ENCODE measurements at places on chromosomes 1 and 21.
A peak's percentile ranks its signal among the peaks of the same experiment; 100 is the strongest.

DNA sequence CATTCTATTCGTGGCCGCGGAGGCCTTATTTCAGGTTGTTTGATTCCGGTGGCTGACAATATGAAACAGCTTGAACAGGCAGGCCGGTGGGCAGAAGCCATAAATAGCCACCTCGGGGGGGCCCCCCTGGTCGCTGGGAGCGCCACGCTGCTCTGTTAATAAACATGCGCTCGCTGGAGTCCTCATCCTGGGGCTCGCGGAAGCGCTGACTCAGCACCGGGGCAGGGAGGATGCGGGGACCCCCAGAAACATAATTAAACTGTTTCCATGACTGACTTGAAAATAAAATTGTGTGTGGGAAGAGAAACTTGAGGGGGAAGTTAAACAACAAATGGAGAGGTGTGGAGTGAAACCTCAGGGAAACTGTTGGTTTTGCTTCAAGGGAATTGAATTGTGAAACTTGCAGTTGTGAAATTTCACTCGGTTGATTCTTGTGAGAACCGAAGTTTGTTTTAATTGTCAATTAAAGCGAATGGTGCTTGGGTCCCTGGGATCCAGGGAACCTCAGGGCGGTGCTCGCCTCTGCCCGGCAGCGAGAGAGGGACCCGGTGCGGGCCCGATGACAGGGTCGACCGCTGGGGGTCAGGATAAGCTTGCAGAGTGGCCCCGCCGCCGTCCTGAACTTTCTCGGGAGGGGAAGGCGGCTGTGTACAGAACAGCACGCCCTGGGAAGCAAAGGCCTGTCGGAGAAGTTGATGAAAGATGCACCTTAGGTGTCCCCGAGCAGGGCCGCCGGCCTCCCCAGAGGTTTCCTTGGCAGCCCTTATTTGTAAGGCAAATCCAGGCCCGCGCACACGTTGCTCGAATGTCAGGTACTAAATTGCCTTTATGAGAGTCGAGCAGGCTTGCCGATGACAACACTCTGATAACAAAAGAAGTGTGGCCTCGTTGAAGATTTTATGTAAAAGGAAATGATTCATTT, 176.9 kb upstream of the LMO4 start:
- peak; percentile 89 for DNase-seq

DNA sequence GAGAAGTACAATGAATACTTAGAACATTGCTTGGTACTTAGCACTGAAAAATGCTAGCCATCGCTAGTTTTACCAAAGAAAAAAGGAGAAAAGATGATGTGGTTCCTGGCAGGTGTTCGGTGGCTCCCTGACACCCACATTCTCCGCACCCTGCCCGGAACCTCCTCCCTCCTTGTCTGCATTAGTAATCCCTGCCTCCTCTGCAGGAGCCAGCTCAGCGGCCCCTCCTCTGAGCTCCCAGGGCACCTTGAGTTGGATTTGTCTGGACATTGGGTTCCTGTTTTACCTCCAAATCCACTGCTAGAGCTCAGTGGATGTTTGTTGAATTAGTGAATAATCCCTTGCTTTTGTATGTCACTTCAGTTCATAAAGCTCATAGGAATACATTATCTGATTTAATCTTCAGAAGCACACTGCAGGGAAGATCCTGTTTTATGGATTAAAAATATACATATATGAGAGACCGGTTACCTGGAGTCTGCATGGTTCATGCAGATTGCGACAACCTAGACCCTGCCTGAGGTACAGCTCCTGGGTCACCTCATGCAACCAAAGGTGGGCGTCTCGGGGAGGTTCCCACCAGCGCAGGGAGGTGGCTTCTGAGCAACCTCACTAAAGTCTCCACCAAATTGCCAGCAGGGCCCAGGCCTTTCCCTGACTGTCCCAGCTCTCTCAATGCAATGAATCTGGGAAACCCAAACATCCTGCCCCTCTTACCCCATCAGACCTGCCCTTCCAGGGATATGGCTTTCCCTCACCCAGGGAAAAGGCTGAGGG, 24.2 kb downstream of the PCAT6 start:
- no peak for DNase-seq

GRCh38 chr1:61208172-61208571, 125.8 kb downstream of the NFIA start:
- DNase-seq, result no peak

- DNase-seq, result no peak
These were observed 3.5 kb downstream of the MOB3C start for GRCh38 chr1:46612937-46613660.

DNA sequence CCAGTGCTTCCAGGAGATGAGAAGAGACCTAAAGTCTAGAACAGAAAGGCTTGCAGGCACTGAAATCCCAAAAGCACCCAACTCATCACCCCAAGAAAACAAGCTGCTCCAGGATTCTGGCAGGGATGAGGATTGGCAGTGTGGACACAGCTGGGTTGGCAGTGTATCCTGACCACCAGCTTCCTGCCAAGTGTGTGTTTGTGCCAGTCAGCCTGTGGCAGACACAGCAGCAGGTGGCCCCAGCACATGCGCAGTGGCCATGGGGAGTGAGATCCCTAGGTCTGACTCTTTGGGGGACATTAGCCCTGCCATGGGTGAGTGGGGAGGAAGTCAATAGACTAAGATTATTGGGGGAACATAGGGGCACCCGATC, 8.7 kb upstream of the SNAPIN start:
- DNase-seq, result no peak

GRCh38 chr1:162543228-162543627, 18.3 kb upstream of the UAP1 start:
- no peak for DNase-seq

- no peak for DNase-seq
These were observed 204.4 kb downstream of the APP start for GRCh38 chr21:25965951-25966707.

DNA sequence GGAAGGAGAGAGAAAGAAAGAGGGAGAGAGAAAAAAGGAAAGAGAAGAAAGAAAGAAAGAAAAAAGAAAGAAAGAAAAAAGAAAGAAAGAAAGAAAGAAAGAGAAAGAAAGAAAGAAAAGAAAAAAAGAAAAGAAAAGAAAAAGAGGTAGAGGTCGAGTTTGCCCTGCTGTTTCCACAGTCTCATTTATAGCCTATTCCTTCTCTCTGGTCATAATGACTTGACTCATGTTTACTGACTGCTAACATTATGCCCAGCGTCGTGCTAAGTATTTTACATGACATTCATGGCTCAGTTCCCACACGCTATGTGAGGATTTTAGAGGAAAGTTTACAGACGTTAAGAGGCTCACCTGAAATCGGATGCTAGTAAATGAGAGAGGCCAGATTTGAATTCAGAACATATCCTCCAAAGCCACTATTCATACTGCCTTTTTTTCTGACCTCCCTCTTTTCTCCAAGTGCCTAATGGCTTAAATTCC, 263.0 kb downstream of the TNR start:
- DNase-seq, result no peak

GRCh38 chr1:238469146-238469631, 578.5 kb upstream of the ZP4 start:
- DNase-seq, result no peak

DNA sequence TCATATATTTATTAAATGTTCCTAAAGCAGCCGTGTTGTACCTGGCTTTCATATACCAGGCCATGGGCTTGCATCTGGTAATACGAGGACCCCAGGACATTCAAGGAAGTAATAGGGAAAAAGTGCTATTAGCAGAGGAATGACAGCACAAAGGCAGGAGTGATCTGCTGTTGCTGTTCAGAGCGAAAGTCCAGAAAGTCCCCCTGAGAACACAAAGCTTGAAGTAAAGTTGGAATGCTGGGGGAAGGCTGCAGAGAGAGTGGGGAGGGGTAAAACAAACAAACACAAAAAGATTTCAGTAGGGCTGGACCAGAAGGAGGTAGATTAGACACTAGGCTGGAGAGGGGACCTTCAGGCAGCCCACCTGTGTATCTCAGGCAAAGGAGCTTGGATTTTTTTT, 94.6 kb upstream of the C8B start:
- no peak for DNase-seq

GRCh38 chr1:61004262-61005003, 77.9 kb upstream of the NFIA start:
- DNase-seq, result no peak

- no peak for DNase-seq
These were observed 41.3 kb downstream of the PIK3C2B start for GRCh38 chr1:204453141-204453772.

GRCh38 chr1:214540324-214540723, 11.1 kb downstream of the PTPN14 start:
- DNase-seq, result no peak

- no peak for DNase-seq
These were observed 19.6 kb downstream of the SIPA1L2 start for GRCh38 chr1:232610192-232610901.

DNA sequence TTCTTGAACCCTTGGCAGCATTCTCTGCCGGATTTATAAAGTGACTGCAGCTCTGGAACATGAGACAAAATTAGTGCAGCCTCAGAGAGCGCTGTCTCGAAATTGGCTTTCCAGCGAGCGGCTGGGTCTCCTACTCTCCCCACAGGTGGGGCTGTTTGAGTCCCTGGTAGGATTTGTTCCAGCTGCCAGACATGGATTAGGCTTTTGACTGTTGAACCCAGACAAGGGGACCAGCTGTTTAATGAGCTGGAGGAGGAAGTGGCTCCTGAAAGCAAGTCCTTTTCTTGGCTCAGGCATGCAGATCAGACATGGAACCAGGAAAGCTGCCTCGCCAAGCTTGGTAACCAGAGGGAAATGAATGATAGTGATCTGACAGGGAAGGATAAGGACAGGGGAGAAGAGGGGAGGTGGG, 69.6 kb downstream of the UBIAD1 start:
- no peak for DNase-seq

DNA sequence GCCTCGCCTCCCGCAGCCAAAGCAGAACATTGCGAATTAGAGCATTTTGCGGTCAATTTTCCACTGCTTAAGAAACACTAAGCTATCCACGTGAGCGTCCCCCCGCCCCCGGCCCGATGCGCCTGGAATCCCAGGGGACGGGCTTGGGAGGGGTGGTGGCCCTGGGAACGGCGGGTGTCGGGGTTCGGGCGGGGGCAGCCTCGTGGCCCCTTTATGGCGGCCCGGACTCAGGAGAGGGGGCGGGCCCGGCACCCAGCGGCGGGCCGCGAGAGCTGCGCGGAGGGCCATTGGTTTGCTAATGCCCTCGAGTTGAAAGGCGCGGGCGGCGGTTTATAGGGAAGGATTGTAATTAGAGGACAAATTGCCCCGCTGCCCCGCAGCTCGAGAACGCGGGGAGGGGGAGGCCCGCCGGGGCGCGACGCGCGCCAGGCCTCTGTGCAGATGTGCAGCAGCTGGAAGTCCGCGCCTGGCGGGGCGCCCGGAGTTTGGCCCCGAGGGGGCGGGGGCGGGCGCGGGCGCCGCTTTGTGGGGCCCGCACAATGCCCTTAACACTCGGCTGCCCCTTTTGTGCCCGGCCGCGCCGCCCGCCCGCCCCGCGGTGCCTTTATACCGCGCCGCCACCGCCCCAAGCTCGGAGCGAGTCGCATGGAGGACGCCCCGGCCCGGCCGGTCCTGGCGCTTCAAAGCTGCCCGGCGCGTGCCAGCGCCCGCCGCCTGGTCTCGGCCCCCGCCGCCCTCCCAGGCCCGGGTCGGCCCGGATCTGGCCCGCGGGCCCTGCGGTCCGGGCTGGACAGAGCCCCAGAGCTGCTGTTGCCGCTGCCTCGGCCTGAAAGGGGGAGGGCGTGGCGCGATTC, 1.9 kb upstream of the HES3 start:
- DNase-seq, result no peak

DNA sequence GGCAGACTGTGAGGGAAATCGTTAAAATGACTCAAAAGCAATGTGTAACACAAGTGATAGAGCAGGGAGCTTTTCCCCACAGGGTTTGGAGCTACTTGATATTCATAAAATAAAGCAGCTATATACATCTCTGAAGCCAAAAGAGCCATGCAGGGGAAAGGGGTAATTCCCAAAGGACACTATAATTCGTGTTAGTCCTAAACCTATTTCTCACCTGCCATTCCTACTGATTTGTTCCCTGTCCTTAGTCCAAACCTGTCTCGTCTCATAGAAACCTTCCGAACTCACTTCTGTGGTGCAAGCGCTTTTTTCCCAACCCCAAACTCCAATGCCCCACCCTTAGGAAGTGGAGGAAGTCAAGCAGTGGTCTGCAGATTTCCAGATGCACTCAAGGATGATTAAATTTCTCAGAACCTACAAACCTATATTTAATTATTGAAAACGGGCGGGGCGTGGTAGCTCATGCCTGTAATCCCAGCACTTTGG, 946 bp upstream of the HNRNPR start:
- DNase-seq, result no peak

DNA sequence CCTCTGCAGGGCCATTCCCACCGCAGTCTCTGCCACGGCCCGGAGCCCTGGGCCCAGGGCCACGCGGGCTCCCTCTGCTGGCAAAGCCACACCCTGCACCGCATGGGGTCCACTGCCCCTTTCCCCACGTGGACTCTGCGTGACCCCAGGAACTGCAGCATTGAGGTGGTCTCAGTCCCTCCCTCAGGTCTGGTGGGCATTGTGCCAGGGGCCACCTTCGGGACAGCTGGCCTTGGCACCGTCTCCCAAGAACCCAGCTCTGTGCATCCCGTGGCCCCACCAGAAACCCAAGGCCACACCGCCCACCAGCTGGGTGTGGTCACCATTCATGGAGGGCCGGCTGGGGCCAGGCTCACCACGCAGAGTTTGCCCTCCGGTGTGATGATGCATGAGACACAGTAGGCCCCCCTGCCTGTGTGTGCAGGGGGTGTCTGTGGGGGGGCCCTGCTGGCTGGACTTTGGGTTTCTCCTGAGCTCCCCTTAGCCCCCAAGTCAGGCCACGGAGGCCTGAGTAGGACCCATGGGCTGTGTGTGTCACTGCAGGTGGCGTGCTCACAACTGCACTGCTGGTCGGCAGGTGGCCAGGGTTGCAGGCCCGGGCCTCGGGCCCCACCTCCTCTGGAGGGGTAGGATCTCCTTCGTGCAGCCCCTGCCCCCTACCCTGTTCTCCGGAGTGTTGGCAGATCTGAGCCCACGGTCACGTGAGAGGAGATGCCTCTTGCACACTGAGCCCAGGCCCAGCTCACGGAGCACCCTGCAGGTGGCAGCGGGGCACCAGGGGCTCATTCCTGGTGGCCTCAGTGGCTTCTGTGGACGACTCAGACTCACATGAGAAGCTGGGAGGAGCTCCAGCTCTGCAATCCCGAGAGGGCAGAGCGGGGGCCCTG, 5.8 kb downstream of the VWA1 start:
- peak; percentile 80 for DNase-seq

DNA sequence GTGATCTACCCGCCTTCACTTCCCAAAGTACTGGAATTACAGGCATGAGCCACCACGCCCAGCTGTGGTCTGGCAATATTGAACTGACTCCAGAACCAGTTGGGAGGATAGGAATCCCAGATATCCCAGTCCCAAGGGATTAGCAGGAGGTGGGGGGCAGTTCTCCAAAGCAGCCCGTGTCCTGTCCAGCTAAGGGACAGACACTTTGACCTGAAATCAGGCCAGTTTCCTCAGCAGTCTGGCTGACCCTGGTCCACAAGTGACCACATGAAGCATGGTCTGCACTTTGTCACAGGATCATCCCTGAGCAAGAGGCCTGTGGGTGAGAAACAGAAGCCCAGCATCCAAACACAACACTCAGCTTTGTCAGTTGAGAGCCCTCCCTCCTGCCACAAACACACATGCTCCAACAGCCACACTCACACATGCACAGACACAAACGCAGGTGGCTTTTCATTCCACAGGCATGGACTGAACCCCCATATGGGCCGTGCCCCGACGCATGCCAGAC, 2.7 kb upstream of the FDPS start:
- no peak for DNase-seq

Data from sciatic nerve (tissue), 2 donors.